AG04449 (cell line): ENCODE measurements at places on chromosomes 5 and 9.

- DNase-seq = no peak
Measured at GRCh38 chr5:8060953-8061429, 192.0 kb downstream of the MTRR start.

DNA sequence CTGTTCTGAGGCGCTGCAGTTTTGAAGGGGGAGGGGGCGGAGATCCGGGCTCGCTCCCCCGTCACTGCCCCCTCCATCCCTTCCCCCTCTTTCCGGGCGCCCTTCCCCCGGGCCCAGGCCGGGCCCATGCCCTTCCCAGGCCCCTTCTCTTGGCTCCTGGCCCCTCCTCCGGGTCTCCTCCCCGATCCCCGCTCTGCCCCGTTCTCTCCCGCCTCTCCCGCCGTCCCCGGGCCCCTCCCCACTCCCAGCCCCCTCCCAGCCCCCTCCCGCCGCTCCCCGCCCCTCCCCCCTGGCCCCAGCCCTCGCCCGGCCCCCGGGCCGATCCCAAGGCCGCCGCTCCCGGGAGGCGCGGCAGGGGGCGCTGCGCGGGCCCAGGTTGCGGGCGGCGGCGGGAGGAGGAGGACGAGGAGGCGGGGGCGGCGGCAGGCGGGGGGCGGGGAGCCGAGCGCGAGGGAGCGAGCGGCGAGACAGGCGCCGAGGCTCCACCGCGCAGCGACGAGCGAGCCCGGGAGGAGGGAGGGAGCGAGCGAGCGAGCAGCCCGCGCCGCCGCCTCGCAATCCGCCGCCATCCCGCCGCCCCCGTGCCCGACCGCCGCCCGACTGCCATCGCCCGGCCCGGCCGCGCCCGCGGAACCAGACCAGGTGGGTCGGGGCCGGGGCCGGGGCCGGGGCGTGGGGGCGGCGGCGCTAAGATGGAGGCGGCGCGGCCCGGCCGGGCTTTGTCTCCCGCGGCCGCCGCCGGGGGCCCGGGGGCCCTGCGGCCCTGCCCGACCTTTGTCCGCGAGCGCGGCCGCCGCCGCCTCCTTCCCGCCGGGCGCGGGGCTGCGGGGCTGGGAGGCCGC is at the start of gene PRRC2B:
PRRC2B (plus strand) TSS at position 465 of the 842 bp plus-strand sequence. CDS start 36,059 bp downstream, outside the sequence.
- DNase-seq = no peak

GRCh38 chr9:88041447-88041846 is 67.1 kb upstream of the CDK20 start:
- DNase-seq = no peak

DNA sequence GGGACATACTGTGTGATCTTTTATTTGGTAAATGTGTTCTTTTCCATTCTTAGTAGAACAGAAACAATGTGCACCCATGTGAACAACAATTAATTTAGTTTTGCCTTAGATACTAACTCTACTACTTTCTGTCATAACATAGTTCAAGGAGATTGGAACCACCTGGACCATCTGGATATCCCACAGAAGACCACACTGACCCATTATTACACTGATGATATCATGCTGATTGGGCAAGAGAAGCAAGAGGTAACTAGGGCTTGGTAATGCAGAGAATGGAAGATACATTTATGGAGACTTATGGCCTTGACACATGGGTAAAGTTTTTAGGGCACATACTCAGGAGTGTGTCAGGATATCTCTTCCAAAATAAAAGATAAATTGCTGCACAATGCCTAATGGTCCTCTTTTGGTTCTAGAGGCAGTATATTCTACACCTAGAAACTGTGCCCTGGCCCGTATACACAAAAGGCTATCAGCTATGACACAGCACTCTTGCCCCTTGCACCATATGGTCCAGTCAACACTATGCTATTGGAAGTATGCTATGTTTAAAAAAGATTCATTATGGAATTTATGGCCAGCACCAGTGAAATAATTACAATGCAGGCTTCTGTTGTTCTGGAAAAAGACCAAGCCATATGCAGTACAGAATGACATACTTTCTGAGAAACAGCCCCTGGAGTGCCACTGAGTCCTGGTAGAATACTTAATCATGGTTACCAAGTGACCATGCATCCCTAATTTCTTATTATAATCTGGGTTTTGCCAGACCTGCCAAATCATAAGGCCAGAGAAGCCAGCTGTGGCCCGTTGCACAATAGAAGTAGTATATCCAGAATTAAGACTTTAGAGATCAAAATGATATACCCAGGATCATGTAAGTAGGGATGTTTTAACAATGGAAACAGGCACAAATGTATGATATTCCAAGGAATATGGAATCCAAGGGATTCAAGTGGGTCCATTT is 41.6 kb upstream of the MROH2B start:
- DNase-seq = peak; percentile 42

- no peak for DNase-seq
Measured at GRCh38 chr5:176737746-176738636, 72.4 kb upstream of the UNC5A start.
